ENCODE measurements at places on chromosomes 12 and 14.

- no peak overlapping the region for H3K4me3 ChIP-seq
- no peaks in the 10 kb centered on the region for H3K27me3 ChIP-seq
- no peak overlapping the region for H3K27ac ChIP-seq
- DNase-seq = no peak
- no peaks in the 10 kb centered on the region for H3K4me1 ChIP-seq
Observed at GRCh38 chr14:29810682-29811081, 117.0 kb downstream of the PRKD1 start.

DNA sequence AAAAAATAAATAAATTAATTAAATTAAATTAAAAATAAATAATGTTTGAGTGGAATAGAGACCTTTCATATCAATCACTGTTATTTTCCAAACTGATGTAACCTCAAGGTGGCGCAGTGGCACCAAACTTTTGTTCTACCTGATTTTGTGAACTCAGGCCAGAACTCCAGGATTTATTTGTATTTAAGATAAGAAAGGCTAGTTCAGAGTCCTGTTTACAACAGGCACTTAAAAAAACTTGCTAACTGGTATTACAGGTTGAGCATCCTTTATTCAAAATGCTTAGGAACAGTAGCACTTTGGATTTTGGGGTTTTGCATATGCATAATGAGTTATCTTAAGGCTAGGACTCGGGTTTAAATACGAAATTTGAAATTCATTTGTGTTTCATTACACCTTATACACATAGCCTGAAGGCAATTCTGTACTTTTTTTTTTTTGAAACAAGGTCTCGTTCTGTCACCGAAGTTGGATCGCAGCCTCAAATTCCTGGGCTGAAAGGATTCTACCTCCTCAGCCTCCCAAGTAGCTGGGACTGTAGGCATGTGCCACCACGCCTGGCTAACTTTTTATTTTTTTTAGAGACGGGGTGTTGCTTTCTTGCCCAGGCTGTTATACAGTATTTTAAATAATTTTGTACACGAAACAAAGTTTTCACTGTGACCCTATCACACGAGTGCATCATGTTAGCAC lies 32.4 kb downstream of the YY1 start:
- H3K27ac ChIP-seq = no peak overlapping the region
- peaks cover 21% of the 10 kb centered on the region for H3K36me3 ChIP-seq
- H3K4me3 ChIP-seq = no peak overlapping the region
- no peaks in the 10 kb centered on the region for H3K27me3 ChIP-seq
- H3K4me1 ChIP-seq = peaks cover 21% of the 10 kb centered on the region

DNA sequence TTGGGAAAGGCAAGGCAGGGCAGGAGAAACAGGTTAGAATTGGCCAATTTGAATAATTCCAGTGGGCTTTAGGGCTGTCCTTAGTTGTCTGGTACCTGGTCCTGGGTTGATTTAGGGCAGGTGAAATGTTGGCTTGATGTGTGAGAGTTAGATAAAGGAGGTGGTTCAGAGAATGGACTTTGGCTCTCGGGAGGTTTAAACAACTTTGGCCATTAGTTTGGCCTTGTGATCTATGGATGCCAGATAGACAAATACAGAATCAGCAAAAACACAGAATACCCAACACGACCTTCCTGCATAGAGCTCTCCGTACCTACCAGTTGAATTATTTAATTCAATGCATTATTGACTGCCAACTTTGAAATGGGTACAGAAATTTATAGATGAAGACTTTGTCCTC lies 35.1 kb downstream of the SCN8A start:
- H3K4me1 ChIP-seq = no peaks in the 10 kb centered on the region
- H3K4me3 ChIP-seq = no peak overlapping the region
- peaks cover 18% of the 10 kb centered on the region for H3K27me3 ChIP-seq
- no peak overlapping the region for H3K27ac ChIP-seq
- no peaks in the 10 kb centered on the region for H3K36me3 ChIP-seq

DNA sequence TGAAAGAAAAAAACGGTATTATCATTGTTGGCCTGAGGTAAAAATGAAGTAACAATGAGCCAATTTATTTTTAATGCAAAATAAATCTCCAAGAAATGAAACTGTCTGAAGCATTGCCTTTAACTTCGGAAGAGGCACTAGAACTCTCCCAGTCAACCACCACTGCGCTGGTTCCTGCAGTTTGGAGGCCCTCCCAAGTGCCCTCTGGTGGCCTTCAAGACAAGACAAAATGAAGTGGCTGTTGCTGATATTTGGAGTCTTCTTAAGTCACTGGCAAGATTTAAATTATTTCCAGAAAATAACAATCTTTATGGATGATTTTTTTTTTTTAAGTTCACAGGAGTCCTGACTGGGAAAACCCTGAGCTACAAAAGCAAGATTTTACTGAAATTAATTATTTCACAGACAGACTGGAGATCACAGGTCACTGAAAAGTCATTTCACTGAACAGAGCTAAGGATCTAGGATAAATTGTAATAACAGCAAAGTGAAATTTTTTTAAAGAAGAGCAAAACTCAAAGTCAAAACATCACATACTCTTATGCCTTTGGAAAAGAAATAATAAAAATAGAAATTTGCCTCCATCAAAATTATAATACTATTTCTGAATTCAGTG lies 58.2 kb downstream of the DICER1 start:
- H3K4me3 ChIP-seq = no peak overlapping the region
- peaks cover 11% of the 10 kb centered on the region for H3K4me1 ChIP-seq
- DNase-seq = peak; percentile 56
- H3K27ac ChIP-seq = no peak overlapping the region
- peaks cover 51% of the 10 kb centered on the region for H3K36me3 ChIP-seq

Measured in activated CD8-positive, alpha-beta T cell treated with anti-CD3 and anti-CD28 coated beads, Interleukin-2, amount 10 ng/mL, durations not matched to agents 7 days and 5 days (primary cell).